ENCODE measurements at places on chromosomes 3 and 15.

DNA sequence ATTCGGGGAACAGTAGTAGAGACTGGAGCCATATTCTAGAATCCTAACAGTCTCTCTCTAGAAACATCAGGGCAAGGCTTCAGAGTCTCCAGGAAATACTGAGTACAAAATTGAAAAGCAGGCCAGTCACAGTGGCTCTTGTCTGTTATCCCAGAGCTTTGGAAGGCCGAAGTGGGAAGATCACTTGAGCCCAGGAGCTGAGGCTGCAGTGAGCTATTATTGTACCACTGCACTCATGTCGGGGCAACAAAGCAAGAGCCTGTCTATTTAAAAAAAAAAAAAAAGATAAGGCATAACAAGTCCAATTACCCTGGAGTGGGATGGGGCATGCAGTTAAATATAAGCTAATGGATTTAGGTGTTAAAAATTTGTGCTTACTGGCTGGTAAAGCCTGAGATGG, 79.0 kb downstream of the SEMA6D start:
- DNase-seq, result no peak

- no peak for DNase-seq
These were observed 19.5 kb downstream of the BMF start for GRCh38 chr15:40088929-40089755.

DNA sequence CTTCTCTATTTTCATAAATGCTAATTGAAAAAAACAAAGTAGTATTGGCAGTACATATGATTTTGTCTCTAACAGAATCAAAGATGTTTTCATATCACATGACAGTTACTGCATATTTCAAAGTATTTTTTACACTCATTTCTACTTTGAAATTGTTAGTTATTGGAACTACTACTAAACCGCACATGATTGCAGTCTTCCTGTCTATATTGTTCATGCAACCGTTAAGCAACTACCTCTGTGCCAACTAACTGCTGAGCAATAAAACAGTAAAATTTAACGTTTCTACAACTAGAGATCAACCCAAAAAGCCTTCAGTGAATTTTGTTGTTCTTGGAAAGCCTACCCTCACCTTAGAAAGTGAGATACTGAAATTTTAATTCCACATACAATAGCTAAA, 64.2 kb downstream of the DMXL2 start:
- DNase-seq, result no peak

DNA sequence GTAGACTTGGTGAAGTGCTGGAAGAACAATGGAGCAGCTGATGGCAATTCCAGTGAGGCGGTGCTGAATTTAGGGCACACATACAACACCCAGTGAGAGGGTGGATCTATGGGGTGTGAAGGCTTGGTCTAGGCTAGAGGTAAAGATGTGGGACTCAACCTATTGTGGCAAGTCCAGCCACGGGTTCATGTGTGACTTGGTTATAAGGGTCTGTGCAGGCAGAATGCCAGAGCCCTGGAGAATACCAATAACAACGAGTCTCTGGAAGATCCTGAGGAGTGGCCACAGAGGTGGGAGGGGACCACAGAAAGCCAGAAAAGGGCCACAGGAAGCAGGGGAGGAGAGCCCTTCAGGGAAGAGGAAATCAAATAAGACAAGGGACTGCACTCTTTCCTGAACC, 55.0 kb downstream of the VGLL4 start:
- DNase-seq, result no peak

GRCh38 chr15:101012326-101013200, 93.4 kb downstream of the LRRK1 start:
- DNase-seq, result no peak

DNA sequence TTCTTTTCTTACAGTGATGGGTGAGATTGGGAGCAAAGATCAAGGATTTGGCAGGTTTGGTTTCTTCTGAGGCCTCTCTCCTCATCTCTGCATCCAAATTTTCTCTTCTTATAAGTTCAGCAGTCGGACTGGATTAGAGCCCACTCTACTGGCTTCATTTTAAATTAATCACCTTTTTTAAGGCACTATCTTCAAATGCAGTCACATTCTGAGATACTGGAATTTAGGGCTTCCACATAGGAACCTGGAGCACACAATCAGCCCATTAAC, 56.5 kb upstream of the PLSCR4 start:
- DNase-seq, result no peak

GRCh38 chr3:47017504-47018268, 38.2 kb downstream of the NBEAL2 start:
- DNase-seq, result no peak

- no peak for DNase-seq
These were observed 90.1 kb downstream of the C3orf38 start for GRCh38 chr3:88239870-88240269.

DNA sequence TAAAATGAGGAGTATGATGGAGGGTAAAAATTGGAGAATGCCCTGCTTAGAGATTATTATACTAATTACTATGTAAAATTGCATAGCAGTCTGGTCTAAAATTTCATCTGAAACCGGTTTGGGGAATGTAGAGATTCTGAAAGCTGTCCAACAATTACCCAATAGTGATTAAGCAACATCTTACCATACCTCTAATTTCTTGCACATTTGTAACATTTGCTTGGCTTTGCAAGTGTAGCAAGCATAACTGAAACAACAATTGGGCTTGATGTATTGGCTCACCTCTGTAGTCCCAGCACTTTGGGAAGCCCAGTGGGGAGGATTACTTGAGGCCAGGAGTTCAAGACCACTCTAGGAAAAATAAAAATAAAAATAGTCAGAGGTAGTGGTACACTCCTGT, 17.4 kb downstream of the AADACL2 start:
- DNase-seq, result no peak

DNA sequence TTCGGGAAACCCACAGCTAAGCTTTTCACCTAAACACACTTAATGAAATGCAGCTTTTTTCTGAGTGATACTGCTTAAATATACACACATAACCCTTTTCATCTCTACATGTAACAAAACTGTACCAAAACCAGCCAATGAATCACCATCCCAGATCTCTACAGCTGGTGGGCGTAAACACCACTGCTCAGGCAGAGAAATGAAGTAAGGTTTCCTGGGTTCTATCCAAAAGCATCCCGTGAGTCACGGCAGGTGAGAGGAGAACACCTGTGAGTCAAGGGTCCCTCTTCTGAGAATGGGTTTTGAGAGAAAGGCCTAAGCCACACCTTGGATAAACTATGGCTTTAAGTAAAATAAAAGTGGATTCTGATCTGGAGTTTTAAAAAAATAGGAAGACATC, 2.6 kb downstream of the CLDN1 start:
- DNase-seq, result no peak

- no peak for DNase-seq
These were observed 251.1 kb downstream of the PTPRG start for GRCh38 chr3:61812517-61812916.

Data from omental fat pad (tissue), 4 donors.